ENCODE measurements at places on chromosomes 12 and 14.

DNA sequence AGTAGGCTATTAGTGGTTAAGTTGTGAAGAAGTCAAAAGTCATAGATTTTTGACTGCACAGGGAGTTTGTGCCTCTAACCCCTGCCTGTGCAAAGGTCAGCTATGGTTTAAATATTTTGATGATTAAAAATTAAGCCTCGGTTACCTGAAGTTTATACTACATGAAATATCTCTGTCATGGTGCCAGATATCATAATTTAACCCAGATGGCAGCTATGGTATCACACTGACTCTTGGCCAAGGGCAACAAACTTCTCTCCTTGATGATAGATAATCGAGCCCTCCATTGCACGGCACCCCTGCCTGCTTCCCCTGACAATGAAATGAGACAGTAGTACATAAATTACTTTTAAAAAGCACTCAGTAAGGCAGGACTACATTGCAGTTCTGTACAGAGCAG lies 80.8 kb downstream of the SLC35F4 start:
- DNase-seq = no peak

- DNase-seq = no peak
These were observed 75.6 kb downstream of the LMO3 start for GRCh38 chr12:16530268-16530850.

- no peak for DNase-seq
These were observed 11.8 kb upstream of the POLR3B start for GRCh38 chr12:106345746-106346145.

GRCh38 chr12:55965941-55966407 lies at the start of gene PMEL:
Gene PMEL (minus strand): TSS chr12:55966042. CDS start chr12:55966011, 31 bp downstream.
- DNase-seq = no peak

- no peak for DNase-seq
These were observed 16.4 kb upstream of the EVL start for GRCh38 chr14:100048786-100049185.

- no peak for DNase-seq
These were observed 479.8 kb downstream of the ZFP36L1 start for GRCh38 chr14:68312884-68313610.

DNA sequence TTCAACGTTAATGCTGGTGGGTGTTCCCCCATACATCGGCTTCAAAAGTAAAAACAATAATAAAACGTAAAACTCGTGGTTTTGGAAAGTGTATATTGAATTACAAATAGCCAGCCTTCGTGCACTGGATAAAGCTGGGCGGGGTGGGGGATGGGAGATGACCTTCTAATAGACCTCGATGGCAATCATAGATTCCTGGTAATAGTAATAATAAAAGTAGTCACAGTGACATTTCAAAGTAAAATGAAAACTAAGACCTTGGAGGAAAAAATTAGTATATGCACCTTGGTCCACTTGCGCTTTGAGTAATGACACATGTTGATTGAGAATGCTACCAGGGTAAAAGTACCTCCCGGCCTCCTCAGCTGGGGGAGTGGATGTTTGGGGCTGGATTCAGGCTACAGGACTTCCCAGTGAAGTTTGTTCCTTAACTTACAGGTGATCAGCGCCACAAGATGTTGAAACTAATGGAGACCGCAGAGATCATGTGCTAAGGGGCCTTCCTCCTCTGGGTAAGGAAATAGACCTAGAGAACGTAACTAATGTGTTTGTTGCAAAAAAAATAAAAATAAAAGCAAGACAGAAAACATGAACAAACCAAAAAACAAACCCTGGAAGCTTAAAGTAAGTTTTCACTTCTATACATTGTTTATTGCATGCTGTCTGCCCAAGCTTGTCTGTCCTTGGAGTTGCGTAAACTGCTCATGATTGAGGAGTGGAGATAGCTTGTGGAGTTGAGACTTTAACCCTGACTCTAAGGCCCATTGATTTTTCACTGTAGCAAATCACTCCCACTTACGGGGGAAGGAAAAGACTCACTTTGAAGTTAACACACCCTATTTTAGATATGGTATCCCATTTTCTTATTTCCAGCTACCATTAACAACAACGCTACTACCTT lies 907 bp upstream of the LRIG3 start:
- no peak for DNase-seq

- DNase-seq = no peak
These were observed 24.4 kb downstream of the IRF2BPL start for GRCh38 chr14:77003960-77004710.

- DNase-seq = no peak
These were observed 370.5 kb upstream of the PDE3A start for GRCh38 chr12:19997656-19998400.

GRCh38 chr14:25056688-25057078 lies 6.7 kb upstream of the STXBP6 start:
- no peak for DNase-seq

DNA sequence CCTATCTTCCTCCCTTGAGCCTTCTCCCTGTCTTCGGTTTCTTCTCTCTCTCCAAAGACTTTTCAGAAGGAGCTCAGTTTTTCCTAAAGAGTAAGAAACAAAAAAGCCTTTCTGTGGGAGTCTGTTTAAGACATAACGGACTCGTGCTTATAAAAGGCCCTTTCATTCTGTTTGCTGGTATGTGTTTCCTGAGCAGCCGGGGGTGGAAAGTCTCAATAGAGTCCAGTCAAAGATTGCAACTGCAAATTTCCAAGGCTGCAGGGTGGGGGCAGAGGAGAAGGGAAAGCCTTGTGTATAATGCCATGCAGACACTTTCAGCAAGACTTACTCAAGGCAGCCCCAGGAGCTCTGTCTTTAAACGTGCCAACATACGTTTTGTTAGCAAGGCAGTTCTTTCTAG lies 62.2 kb downstream of the GNG2 start:
- DNase-seq = no peak

GRCh38 chr12:132021031-132021871 lies 71.5 kb downstream of the EP400 start:
- no peak for DNase-seq

- no peak for DNase-seq
These were observed 96.1 kb downstream of the TRHDE start for GRCh38 chr12:72368298-72368697.

DNA sequence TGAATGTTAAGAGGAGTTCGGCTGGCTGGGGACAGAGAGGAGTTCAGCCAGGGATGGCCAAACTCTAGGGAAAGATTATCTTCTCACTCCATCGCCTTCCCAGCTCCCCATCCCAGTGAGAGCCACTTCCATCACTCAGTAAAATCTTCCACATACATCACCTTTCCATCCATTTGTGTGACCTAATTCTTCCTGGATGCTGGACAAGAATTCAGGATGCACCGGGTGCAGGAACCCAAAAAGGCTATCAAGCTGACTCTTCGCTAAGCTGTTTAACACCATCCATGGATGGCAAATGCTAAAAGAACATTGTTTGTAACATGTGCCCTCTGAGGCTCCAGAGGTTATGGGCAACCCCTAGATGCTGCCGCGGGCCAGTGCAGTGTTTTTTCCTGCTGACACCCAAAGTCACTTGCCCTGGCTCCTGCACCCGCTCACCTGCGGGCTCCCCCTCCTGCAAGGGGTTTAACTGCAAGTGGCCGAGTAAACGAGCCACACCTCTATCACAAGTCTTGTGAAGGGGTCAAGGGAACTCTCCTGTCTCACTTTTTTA lies 216.0 kb upstream of the NPAS3 start:
- no peak for DNase-seq

GRCh38 chr12:132270516-132270915 lies 58.9 kb downstream of the GALNT9 start:
- no peak for DNase-seq

GRCh38 chr12:12582895-12583303 lies 20.2 kb upstream of the DUSP16 start:
- DNase-seq = peak; percentile 7

DNA sequence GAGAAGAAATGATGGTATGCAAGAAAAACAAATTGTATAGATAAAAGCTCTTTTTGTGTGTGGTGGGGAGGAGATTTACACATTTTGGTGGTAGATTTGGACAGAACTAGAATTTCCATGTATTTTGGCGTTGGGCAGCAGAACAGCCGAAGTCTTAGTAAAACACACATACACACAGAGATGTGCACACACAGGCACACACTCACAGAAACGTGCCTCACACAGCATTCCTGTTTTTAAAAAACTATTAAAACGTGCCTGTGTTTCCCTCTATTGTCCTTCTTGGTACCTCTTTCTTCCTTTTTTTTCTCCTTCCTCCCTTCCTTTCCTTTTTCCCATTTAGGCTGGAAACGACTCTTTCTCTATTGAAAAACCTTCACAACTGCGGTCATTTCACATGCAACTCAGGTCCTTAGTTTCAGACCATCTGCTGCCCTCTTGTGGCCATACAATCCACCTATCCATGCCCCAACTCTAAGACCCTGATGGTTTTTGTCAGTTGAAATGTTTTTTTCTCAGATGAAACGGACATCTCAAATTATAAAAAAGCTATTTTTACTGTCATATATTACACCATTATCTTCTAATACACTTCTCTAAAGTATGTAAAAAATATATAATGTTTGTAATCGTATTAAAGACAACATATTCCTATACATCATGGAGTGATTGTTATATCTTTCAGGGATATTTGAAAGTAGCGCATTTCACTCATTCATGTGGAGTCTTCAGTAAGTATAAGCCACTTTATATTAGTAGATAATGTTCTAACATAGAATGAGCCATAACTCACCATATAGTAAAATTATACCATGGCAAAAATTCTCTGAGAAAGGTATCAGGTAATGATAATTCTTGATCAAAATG lies 386.7 kb upstream of the NOVA1 start:
- DNase-seq = no peak
